Stimulated activated CD4-positive, alpha-beta T cell treated with anti-CD3 and anti-CD28 coated beads, Interleukin-2, amount 100 ng/mL, for 24 hours (primary cell): ENCODE measurements at places on chromosomes 1 and 21.

DNA sequence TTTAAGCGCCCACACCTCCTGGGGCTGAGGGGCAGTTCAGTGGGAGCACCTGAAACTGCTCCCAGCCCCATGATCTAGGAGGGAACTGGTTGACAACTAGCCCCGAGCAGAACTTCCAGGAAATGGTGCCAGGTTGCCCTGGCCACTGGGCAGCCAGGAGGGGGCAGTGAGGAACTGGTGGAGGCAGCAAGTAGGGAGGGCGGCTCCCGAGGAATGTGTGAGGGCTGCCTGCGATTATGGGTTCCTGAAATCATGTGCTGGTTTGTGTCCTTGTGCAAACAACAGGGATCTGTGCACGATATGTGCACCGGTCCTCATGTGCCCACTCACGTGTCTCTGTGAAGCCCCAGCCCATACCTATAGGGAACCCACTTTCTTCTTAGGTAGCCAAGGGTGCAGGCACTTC lies 9.9 kb downstream of the GPR3 start:
- DNase-seq: no peak

DNA sequence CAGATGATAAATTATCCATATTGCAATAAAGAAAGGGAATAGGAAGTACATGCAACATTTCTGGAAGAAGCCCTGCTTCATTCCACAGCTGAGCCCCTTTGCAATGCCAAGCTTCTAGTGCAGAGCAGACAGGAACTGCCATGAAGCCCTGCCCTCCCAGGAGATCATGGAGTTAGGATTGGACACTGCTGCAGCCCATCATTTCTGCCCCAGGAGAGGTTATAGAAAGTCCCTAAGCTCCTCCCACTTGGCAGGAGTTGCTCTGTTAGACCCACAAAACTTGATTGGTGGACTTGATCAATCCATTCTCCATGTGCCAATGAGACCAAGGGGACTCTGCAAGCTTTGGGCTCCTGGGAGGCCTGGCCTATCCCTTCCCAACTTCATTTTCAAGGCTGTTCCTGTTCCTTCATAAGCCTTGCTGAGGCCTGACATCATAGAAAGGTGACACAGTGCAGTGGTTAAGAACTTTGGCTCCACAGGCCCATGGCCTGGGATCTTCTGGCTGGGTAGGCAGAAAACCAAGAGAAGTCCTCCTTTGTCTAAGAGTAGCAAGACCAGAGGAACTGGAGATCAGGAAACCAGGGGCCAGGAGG lies 1.3 kb upstream of the LAPTM5 start:
- DNase-seq: peak; percentile 31

- no peak for DNase-seq
Observed at GRCh38 chr1:38201431-38201830, 154.8 kb upstream of the POU3F1 start.

GRCh38 chr1:2593251-2593878 lies 6.8 kb downstream of the PRXL2B start:
- no peak for DNase-seq

GRCh38 chr1:228669242-228669585 lies 66.1 kb upstream of the RHOU start:
- DNase-seq: no peak

DNA sequence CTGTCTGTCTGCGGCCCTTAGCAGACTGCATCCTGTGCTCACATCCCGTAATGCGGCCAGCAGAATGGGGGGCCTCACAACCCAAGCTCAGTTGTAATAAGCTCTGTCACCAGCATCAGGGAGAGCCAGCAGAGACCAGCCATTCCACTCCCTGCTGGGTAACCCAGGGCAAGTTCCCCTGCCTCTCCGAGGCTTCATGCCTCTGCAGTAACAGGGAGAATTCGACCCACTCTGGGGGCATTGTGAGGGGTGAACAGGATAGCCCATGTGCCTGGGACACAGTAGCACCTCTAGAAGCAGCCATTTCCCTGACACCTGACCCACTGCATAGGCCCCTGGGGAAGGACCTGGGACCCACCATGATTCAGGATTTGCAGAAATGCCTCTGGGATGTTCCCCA lies 461.2 kb downstream of the MATN1 start:
- DNase-seq: no peak

DNA sequence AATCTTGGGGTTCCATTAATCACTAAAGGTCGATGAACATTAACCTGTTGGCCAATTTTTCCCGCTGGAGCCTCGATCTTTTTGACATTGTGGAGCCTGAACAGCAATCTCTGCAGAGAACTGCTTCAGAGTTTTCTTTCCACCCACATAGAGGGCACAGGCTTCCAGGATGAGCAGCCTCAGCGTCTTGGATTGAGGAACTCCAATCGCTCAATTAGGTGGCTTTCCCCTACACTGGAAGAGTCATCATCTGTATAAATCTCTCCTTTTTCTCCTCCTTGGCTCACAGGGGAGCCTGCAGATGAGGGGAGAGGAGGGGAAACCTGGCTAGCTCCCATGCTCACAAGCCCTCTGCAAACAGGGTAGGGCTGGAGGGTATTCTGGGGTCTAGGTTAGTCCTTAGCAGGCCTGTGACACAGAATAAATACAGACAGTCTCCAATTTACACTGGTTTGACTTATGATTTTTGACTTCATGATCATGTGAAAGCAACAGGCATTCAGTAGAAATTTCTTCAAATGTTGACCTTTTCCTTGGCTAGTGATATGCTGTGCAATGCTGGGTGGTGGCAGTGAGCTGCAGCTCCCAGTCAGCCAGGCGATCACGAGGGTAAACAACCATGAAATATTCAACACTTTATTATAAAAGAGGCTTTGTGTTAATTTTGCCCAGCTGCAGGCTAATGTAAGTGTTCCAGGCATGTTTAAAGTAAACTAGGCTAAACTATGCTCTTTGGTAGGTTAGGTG lies 80.8 kb downstream of the PGBD5 start:
- DNase-seq: no peak

DNA sequence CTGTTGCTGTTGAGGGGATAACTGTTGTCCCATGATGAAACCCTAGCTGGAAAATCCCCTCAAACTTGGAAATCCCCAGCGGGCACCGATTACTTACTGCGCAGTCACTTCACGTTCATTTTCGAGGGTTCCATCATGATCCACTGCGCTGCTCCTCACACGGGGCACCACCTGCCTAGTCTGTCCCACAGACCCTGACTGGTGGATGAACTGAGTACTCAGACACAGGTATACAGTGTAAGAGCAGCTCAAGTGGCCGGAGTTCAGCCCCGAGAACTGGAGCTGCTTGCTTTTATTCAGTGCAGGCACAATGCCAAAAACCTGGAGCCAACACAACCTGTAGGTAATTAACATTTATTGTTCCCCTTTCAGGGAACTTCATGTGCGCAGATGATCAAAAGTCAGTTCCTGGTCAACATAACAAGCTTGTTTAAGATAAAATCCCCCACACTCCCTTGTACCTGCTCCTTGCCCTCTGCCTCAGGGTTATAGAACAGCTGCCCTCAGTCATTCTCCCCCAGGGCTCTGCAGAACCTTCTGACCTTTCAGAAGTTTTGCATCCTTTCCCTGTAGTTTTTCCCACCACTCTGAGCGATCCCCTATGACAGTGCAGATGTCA lies 46.5 kb upstream of the PRELP start:
- no peak for DNase-seq

DNA sequence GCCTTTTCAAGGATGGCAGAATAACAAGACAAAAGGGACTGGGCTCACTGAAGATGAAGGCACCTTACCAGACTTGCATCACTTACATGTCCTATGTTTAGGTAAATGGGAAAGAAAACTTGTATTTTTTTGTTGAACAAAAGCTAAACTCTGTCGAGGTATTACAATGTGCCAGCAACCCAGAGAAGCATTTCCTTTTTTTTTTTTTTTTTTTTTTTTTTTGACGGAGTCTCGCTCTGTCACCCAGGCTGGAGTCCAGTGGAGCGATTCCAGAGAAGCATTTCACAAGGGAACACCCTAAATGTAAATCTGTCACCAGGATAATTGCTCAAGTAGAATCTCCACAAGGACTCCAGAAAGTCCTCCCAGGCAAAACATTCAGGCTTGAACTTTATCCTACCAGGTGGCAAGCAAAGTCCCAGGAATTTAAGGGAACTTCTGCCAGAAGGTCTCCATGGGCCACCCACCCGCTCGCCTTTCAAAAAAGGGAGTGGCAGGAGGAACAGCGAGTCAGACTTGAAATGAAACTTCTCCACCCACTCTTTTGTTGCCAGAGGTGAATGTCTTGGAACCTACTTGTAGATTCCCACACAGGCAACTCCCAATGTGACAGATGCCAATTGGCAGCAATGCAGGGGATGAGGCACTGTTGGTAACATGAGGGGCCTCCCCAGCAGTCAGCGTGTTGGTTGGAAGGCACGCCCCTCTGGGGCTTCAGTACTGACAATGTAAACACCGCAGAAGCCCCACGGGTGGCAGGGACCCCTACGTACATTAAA lies 125.0 kb downstream of the TIAM1 start:
- DNase-seq: no peak

GRCh38 chr1:169107603-169108208 lies 1.2 kb downstream of the ATP1B1 start:
- peak; percentile 34 for DNase-seq

- DNase-seq: peak; percentile 29
Observed at GRCh38 chr1:109161858-109162606, 48.1 kb downstream of the ELAPOR1 start.

GRCh38 chr1:117631359-117632160 lies 25.7 kb downstream of the TENT5C start:
- no peak for DNase-seq

DNA sequence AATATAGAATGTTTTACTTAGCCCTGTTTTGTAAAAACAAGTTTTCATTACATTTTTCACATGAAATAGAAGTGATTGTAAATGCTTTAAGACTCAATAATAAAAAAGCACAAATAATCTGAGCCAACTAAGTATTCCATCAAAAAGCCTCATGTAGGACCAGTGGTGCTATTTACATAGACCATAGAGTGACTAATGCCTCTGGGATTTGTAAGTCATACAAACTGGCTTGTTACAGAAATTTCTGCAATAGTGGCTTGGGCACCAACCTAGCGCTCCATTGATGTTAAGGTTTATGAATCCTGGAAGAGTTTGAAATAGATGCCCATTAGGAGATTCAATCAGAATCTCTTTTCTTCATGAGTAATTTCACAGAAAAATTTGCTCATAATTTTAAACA lies 31.9 kb downstream of the ZMYM1 start:
- DNase-seq: no peak

DNA sequence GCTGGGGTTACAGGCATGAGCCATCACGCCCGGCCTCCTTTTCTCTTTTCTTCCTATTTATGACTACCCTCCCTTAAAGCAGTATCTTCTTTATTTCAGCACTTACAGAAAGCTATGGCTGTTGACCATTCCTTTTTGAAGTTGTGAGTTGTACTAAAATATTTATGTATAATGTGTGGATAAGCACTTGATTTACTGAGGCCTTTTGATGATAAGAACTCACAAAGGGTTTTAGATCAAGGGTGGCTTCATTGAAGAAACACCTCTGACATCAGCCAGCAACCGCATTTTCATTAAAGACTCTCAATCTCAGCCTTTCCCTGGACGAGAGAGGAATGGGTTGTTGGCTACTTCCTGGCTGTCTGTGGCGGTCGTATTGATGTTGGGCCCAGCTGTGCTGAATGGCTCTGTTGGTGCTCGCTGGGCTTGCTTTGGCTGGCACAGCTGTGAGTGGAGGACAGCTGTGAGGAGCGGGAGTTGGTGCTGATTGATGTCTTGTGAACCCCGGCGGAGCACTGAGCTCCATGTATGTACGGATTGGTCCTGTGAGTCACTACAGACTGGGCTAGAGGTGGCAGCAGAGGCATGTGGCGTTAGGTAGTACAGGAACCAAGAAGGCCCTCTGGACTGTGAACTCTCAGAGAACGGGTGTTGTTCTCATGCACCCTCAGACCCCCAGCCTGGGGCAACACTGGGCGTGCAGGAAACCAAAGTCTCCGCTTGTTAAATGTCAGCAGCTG lies 208.8 kb downstream of the KIF26B start:
- no peak for DNase-seq

- no peak for DNase-seq
Observed at GRCh38 chr21:42981214-42981523, 6.8 kb downstream of the PKNOX1 start.

- no peak for DNase-seq
Observed at GRCh38 chr1:204947338-204947737, 76.7 kb downstream of the NFASC start.

DNA sequence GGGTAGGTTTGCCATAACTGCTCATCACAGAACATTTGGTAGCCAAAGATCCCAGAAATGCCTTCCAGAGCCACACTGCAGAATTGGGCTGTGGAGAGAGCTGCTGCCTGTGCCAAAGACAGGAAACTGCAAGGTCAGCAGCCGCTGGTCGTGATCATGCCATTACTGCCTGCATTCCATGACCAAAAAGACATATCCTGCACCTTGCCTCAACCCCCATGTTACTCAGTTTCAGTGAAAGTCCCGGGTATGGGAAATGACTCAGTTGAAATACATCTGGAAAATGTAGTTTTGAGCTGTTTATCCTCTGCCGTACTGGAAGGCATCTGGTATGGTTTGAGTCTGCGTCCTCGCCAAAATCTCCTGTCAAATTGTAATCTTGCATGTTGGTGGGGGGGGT lies 161.7 kb downstream of the FCRL5 start:
- no peak for DNase-seq

DNA sequence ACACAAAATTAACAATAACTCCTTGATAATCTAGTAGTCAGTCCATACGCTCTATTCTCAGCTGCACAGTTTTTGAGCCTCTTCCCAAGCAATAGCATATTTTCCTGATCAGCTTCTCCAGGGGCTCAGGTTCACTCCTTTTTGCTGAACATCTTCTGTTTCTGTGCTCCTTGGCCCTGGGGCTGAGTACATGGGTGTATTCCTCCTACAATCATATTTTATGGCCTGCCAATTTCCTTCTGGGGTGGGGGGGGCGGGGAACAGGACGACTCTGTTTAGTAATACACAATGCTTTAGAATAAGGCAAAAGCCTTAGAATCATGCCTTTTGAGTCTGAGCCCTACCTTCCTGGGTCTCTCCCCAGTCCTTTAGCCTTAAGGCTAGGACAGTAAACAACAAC lies 8.5 kb downstream of the CLDN19 start:
- DNase-seq: no peak

DNA sequence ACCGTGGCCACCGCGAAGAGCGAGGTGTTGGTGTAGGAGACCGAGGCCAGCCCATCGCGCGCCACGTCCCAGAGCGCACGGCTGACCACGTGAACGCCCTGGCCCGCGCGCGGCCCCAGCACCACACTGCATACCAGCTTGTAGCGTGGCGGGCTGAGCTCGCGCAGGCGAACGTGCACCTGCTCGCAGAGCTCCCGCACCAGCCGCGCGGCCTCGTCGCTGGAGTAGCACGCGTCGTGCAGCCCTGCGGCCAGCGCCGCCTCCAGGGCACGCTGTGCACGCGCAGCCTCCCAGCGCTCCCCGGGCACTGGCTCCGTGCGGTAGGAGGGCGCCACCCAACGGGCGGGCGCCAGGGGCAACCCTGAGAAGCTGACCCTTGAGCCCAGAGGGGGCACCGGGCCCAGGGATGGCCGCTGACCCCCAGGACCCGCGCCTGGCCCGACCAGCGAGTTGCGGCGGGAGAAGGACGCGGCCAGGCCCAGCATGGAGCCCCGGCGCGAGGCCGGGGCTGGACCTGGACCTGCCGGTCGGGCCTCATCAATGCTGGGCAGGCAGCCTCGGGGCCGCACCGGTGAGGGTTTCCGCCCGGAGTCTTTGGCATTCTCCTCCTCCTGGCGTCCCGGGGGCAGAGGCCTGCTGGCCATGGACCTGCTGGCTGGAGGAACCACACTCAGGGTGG lies 987 bp downstream of the DYNLT4 start:
- no peak for DNase-seq
